ENCODE measurements at places on chromosomes 11 and 22.

DNA sequence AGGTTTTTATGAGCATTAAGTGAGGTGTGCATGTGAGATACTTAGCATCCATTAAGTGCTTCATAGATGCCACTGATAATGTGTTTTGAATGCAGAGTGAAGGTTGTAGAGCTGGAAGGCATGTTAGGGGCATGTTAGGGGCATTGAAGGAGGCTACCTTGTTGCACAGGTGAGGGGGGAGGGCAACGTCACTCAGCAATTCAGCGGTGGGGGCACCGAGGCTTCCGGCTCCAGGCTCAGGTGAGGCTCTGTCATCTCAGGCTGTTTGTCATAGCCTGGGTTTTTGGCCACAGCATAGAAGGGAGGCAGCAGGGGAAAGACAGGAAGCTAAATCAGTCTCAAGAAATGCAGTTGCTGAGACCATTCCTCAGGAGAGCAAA lies 299.0 kb downstream of the NTM start:
- DNase-seq, result no peak

GRCh38 chr11:110148775-110149744 lies 55.9 kb downstream of the ZC3H12C start:
- peak; percentile 16 for DNase-seq

DNA sequence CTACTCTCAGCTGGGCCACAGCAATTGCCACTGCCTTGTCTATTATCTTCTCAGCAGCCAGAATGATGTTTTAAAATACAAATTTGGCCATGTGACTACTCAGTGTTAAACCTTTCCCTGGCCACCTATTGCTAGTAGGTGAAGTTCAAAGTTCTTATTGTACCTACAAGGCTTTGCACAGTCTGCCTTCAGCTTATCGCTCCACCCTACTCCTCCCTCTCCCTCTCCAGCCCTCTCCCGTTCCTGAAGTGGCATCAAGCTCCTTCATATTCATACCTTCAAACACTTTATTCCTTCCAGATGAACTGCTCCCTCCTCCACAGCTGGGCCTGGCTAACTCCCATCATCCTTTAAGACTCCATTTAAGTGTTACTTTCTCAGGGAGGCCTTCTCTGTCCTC lies 37.3 kb downstream of the OR10A6 start:
- no peak for DNase-seq

DNA sequence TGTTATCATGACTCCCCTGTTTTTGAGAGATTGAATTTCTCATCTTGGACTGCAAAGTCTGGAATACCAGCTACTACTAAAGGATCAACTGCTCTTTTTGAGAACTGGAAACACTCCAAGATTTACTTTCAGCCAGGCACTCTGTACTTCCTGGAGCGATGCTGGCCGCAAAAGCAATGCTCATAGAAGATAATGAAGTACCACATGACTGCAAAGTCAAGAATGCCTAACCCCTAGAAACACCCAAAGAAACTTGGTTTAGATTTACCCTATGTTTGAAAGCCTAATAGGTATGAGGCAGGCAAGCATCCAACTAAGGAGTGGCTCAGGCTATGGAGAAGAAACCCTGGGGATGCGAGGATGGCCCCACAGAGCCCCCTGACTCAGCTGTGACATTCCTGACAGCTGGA lies 47.7 kb upstream of the ARHGAP20 start:
- no peak for DNase-seq

DNA sequence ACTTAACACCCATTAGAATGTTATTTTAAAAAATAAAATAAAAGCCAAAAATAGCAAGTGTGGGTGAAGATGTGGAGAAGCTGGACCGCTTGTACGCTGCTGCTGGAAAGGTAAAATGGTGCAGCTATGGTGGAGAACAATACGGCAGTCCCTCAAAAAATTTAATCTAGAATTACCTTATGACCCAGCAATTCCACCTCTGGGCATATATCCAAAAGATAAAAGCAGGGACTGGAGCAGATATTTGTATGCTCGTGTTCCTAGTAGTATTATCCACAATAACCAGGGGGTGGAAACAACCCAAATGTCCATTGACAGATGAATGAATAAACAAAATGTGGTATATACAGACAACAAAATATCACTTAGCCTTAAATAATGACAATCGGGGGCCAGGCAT lies 6.1 kb upstream of the APOA5 start:
- no peak for DNase-seq

- DNase-seq, result no peak
Observed at GRCh38 chr11:106333678-106334077, 256.2 kb downstream of the AASDHPPT start.

GRCh38 chr11:75592715-75593114 lies 30.7 kb downstream of the SERPINH1 start:
- no peak for DNase-seq

DNA sequence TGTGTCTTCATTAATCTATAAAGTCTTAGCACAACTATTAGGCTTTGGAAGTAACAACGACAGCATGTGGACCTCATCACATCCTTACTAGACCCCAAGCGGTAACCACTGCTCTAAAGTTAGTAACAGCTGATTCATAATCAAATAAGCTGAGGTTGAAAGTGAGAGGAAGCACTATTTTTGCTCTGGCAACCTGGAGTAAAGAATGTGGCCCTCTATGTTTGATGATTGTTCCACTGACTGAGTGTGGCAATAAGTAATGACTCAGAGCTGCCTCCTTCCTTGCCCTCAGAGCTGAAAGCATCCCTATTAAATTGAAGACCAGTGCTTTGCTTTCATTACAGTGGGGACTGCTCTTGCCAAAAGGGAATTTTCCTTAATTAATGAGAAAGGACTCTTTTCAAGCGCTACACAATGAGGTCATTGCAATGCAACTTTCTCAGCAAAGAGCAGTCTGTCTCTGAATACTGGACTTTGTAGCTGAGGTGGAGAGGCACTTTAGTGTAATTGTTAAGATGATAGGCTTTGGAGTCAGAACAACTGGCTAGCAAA lies 906.1 kb upstream of the RAG2 start:
- no peak for DNase-seq

GRCh38 chr11:18715476-18715875 lies 10.5 kb downstream of the IGSF22 start:
- DNase-seq, result no peak

DNA sequence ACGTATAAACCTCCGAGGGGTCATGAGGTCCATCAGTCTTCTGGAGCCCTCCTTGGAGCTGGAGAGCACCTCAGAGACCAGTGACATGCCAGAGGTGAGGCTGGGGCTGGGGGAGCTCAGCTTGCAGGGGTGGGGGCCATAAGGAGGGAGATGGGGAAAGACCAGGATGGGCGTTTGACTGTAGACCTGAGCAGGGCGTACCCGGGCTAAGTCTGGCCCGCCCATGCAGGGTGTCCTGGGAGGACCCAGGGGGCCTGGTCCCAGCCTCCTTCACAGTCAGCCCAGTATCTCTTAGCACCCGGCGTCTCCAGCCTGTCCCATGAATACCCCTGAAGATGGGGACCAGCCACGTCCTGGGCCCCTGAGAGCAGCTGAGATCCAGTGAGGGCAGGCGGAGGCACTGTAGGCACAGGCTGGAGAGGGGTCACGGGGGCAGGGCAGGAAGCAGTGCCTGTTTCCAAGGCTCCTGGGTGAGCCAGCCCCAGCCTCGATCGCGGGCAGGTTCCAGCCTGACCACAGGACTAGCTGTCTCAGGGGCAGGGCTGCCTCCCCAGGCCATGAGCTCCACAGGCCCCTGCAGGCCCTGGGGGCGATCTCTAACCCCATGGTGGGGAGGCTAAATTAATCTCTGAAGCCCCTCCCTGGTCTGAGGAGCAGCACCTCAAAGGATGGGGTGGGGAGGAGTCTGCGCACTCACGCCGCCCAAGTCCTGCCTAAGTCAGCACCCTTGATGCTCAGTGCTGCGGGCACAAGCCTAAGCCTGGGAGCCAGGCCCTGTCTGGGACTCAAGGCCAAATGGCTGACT lies 7.1 kb downstream of the SSH3 start:
- DNase-seq, result no peak

DNA sequence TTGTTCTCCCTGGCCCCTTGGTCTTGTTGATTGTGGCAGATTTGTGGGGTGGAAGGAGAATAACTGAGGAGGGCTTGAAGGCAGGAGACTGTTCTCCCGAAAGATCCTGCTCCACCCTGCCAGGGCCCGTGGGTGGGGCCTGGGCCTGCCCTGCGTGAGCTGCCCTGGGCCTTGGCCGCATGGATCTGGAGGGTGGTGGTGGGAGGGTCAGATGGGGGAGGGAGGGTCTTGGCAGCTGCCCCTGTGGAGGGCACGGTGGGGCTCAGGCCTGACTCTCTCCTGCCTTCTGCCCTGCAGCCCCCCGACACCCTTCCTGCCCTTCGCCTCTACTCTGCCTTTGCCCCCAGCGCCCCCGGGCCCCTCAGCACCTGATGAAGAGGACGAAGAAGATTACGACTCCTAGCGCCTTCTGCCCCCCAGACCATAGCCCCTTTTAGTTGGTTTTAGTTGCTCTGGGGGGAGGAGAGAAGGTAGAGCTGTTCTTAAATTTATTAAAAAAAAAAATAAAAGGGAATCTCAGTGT lies 1.9 kb downstream of the DRAP1 start:
- DNase-seq, result no peak

- DNase-seq, result no peak
Observed at GRCh38 chr11:102719620-102720277, 5.0 kb downstream of the MMP8 start.

DNA sequence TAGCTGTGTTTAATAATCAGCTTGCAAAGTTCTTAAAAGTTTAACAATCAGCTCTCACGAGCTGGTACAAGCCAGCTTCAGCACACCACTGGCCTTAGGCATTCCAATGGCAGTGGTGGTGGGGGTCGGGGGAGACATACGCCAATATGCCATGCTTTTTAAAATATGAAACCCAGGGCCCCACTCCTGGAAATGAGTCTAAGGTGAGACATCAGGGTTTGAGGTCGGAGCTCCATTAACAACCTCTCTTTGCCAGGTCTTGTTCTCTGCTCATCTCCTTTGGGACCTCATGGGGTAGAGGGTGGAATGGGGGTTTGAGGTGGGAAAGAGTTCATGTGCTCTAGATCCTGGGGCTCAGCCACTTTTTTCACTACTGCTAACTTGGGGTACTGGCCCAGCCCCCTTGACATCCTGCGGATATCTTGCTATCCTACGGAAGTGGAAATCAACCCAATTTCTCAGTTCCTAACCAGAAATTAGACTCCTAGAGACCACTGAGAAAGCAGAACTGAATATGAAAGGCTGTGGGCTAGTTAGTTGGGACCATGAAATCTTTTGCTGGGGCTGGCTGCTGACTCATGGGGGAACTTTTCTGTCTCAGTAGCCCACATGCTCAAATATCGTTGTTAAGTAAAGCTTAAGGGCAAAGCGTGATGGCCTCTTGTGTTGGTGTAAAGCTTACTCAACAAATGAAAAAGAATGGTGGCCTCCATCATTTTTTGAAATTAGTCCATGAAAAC lies 90.1 kb downstream of the PDHX start:
- no peak for DNase-seq

DNA sequence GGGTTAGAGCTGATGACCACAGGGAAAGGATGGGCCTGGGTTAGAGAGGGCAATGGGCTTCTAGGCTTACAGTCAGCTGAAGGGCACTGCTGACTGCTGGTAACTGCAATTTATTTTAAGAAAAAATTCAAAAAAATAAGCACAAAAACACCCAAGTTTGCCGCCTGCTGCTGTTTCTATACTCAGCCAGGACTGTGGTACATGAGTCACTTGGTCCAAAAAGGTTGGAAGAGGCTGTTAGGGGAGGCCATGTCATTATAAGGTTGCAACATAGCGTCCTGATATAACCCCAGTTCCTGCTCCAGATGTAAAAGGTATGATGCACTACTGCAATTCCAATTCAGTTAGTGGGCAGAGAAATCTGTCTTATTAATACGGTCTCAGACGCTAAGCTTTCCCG lies 98.9 kb downstream of the ETS1 start:
- DNase-seq, result peak; percentile 94
